ENCODE measurements at places on chromosomes 2 and 18. TPM values are rescaled to one million over a fixed set of nuclear protein-coding genes. Genes with fewer than 3 reads are reported as not detected.

The DCAF17 gene
- 15.0 TPM for polyA plus RNA-seq

The EPB41L5 gene
- 14.5 TPM for polyA plus RNA-seq

DNA sequence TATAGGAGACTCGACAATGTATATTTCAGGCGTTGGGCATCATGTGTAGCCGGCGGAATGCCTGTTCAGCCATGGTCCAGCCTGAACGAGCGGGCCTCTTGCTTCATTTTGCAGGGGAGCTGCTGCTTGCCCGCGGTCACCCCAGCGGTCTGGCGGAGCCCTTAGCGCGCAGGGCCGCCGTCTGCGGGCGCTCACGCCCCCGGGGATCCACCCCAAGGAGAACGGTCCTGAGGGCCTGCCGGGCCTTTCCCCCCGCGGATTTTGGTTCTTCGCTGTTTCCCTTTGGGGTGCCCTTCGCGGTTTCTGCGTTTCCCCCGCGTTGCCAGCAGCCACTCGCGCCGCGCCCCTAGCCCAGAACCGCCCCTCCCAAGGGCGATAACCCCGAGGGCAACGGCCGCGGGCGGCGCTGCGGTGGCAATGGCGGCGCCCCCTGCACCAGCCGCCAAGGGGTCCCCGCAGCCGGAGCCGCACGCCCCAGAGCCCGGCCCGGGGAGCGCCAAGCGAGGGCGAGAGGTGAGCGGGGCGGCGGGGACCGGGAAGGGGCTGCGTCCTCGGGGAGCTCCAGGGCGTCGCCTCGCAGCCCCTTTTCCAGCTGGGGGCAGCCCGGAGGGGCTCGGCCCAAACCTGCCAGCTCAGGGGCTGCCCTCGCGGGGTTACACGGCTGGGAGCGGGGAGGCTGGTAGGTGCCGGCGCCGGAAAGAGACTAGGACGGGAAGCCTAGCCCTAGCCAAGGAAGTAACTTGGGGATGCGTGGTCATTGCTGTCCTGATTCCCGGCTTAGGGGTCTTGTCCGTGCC lies at the start of gene MFSD2B:
Gene MFSD2B, plus strand, starts transcription at position 406 of the 797 bp plus-strand sequence. Its CDS starts 12 bp downstream, at position 418.
- DNase-seq = no peak

DNA sequence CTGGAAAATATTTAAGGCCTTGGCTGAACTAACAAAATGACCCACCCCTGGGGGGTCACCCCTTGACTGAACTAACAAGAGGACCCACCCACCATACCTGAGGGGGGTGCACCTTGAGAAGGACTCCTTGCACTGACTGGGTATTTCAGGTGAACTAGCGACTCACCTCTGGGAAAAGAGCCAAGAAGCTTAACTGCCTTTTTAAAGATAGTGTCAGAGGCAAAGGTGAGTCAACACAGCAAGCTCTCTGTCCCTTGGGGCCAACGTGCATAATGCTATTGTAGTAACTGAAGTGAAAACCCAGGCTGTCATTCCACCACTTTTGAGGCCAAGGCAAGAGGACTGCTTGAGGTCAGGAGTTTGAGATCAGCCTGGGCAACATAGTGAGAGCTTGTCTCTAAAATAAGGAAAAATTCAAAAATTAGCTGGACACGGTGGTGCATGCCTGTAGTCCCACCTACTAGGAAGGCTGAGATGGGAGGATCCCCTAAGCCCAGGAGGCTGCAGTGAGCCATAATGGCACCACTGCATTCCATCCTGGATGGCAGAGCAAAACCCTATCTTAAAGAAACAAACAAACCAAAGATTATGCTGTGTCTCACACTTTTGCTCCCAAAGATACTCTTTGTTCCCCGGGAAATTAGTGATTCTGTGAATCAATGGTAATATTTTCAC lies 36.4 kb upstream of the ZCCHC2 start:
- no peak for DNase-seq

- no peak for DNase-seq
Measured at GRCh38 chr18:27005589-27005988, 140.1 kb upstream of the AQP4 start.

DNA sequence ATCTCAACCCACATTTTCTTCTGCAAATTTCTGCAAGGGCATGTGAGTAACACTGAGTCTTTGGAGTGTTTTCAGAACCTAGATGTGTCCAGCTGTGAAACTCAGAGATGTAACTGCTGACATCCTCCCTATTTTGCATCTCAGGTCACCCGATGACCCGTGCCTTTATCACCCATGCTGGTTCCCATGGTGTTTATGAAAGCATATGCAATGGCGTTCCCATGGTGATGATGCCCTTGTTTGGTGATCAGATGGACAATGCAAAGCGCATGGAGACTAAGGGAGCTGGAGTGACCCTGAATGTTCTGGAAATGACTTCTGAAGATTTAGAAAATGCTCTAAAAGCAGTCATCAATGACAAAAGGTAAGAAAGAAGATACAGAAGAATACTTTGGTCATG lies 8.0 kb downstream of the UGT1A1 start:
- no peak for DNase-seq

DNA sequence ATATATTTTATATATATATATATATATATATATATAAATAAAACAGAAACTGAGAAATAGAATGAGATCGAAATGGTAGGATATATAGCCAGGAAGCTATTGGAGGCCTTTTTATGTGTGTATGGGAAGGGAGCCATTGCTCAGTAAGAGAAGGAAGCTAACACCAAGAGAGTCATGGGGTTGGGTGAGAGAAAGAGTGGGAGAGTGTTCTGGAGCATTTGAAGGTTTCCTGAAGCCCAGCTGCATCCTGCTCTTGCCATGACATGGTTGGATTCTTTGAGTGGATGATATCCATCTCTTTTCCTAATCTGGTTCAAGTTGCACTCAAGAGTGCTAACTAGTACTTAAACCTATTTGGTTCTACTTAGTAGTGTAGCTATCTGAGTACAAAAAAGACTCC lies 282.3 kb downstream of the DYSF start:
- DNase-seq = no peak

DNA sequence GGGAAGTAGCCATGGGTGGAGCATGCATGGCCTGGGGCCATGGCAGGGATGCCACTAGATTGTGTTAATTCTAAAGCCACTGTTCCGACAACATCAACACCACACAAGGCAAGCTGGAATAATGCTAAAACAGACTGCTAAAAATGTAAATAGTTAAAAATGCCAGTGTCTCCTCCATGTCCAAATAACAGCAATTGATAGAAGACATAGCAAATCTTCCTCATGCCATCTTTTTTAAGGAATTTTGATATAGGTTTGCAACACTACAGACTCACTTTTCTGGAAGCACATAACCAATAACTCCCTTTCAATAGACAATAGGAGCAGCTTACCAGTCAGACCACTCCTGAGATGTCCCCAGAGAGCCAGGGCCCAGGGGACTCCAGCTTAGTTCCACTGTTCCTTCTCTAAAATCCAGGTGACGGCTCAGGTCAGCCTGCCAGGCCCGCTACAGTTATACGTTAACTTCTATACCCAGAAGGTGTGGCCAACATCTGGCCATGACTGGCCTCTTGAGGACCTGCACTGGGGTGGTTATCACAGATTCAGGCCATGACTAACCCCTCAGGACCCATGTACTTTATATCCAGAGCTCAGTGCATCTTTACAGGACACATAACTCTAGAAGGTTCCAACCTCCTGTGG lies 20.3 kb downstream of the TUBB6 start:
- no peak for DNase-seq

- DNase-seq = no peak
Measured at GRCh38 chr18:34807106-34807796, 97.2 kb downstream of the DTNA start.

- no peak for DNase-seq
Measured at GRCh38 chr18:21183670-21184069, 58.4 kb upstream of the GREB1L start.

DNA sequence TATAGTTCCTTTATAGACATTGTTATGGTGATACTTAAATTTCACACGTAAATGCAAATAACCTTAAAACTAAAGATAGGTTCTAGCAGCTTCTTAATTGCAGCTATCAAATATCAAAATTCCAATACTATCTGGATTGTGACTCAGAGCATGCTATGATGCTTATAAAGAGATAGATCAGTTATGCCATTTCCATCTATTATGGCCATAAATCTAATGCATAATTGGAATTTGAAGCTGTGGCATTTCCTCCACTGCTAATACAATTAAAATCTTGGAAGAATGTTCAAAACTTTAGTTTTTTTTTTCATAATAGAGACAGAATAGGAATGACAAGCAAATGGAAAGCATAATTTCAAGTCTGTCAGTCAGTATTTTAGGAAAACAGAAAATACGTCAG lies 220.8 kb upstream of the GALNT5 start:
- no peak for DNase-seq

Measured in muscle of back (tissue), 13 donors.